EH (cell line): ENCODE measurements at places on chromosomes 4 and X.

DNA sequence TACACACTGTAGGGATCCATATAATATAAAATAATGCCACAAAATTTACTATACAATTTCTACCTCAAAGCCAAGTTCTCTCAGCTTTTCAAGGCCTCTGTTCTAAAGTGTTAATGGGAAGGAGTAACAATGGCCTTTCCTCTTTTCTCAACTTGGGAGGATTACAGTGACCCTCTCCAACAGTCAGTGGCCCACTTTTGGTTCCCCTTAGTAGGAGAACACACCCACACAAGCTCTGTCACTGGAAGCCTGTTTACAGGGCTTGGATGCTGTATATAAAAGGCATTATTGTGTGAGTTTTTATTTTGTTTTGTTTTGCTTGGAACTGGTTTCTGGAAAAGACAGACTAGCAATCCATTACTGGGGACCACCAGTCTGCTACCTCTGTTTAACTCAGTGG lies 1.8 kb downstream of the ARHGEF6 start:
- DNase-seq: no peak

GRCh38 chr4:80265571-80266252 lies 752 bp upstream of the FGF5 start:
- DNase-seq: peak; percentile 89

GRCh38 chr4:7638489-7638888 lies 203.8 kb upstream of the PSAPL1 start:
- DNase-seq: no peak

- no peak for DNase-seq
Measured at GRCh38 chr4:23881052-23881501, 8.8 kb downstream of the PPARGC1A start.

DNA sequence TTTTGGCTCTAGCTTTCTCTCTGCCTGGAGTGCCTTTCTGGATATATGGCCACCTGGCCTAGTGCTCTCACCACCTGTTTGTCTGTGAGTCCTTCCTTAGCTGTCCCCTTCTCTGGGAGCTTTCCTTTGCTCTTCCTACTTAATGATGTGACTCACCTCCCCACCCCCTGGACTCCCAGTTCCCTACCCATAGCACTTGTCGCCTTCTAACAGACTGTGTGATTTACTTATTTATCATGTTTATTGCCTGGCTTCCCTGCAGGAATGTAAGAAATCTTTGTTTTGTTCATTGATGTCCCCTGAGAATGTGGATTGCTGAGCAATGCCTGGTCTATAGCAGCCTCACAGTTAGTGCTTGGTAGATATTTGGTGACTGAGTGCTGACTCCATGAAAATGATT lies 18.9 kb downstream of the ADD1 start:
- DNase-seq: peak; percentile 75

GRCh38 chr4:133390198-133390855 lies 241.2 kb downstream of the PCDH10 start:
- DNase-seq: no peak

DNA sequence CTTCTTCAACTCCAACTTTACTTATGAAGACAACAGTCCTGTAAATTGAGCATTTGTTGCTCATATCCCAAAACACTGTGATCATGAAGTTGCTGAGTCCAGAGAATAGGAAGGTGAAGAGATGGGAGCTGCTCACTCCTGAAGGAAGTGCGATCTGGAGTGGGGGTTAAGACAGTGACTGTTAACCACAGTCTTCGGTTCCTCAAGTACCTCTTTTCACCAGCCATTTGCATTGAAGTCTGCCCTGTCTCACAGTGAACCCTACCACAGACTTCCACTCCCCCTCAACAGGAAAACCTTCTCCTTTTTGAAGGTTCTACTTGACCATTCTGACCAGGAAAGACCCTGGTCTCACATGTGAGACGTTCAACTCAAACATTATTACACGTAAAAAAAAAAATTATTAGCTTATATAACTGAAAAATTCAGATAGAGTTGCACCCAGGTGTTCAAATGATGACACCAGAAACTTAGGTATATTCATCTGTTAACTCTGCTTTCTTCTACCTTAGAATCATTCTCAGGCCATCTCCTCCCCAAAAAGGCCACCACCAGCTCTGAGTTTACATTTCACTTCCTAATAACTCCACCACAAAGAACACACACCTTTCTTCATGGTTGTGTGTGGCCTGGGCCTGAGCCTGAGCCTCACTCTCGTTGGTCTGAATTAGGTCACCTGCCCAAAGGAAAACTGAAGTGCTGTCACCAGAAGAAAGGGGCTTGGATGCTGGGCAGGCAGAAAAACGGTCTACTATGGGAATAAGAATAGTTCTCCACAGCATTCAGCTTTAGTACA lies 199.2 kb downstream of the DCTD start:
- no peak for DNase-seq

DNA sequence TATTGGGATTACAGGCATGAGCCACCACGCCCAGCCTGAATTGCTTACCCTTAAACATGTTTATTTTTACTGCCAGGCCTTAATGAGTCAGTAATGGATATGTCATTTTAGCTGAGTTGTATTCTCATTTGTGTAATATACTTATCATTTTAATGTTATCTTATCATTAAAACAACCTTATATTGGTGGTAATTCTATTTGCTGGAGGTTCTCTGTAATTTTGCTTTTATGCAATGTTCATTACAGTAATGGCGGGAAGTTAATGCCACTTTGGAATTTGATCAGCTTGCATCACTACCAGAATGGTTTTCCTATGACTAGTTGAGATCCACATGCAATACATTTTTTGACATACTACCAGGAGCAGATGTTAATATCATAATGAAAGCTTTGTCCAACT lies 6.3 kb upstream of the PGAM4 start:
- DNase-seq: no peak

DNA sequence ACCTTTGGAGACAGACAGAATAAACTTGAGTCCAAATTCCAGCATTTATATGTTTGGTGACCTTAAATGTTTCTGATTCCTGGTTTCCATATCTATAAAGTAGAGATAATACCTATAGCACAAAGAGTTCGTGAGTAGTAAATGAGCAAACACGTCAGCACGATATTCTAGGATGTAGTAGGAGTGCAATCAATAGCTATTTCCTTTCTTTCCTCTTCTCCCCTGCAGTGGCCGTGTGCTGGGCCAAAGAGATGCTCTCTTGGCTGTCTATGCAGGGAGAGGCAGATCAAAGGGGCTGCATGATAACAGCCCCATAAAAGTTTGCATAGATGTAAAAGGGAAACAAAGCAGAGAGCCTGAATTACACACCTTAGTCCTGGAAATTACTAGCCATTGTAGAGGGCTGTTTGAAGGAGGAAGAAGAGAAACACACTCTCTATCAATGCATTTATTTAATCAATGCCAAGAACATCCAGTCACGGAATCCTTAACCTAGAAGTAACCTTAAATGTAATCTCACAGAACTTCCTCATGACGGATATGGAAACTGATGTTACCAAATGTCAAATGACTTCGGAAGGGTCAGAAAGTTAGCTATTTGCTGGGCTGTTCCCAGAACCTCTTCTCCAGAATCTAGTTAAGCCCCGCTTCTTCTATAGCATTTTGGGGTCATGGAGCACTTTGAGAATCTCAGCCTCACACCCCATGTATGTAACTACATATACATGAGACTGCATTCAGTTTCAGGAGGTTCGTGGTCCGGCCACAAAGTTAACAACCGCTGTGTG lies 35.5 kb upstream of the PLAC8 start:
- no peak for DNase-seq

DNA sequence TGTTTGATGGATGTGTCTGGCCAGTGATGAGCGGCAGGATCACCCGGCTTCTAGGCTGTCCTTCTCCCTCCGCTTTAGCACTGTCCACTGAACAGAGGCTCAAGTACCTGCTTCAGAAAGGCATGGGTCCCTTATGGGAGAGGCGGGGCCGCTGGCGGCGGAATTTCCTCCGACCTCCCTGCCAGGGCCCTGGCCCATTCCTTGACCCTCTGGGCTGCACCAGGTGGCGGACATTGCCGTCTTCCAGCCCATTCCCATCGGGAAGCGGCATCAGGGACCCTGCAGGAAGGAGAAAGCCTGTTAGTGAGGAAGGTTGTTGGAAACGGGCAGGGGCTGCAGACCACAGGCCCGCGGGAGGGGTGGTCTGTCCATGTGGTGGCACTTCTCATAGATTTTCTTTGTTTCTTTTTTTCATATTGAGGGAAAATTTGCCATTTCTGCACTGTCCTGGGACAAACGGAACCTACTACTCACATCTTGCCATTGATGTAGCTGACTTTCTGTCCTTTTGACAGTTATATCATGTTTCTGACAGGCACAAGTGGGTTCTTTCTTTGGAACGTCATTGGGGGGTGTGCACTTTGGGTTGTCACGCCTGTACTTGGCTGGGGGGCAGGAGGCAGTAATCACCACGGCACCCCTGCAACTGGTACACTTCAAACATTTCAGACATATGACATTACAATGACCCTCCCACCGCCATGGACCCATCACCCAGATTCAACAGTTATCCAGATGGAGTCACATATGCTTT lies 6.1 kb downstream of the APLN start:
- DNase-seq: no peak

GRCh38 chr4:141306331-141306730 lies 85.6 kb downstream of the ZNF330 start:
- no peak for DNase-seq

DNA sequence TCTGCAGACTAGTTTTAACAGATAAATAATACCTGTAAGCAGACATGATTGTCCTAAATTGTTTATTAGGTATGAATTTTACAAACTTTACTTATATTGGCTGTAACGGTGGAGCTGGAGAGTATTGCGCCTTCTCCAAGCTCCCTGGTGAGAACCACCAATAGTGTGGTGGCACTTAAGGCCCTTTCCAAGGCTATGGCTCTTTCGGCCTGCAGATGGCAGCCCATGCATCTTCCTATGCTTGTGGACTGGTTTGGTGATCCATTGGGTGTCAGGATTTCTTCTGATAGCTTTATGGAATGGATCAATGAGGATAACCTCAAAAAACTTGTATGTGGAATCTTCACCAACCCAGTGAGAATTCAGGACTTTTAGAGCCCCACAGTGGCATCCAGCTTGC lies 7.8 kb downstream of the LARP1B start:
- peak; percentile 35 for DNase-seq

GRCh38 chr4:153408932-153409331 lies 57.2 kb upstream of the TMEM131L start:
- DNase-seq: no peak

DNA sequence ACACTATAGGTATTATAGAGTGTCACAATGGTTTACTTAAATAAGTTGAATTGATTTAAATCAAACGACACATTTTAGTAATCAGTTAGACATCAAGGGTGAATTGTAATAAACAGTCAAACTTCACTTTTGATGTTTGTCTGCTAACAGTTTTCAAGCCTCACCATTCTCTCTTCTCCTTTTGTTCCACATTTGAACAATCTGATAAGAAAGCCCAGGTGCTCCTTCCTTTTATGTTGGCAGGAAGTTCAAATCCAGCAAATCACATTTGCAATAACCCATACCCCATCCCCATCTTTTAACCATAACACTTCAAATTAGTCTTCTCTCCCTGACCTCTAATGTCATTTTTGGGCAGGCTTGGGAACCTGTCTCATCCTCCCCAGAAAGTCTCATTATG lies 63.4 kb upstream of the GC start:
- DNase-seq: no peak

- no peak for DNase-seq
Measured at GRCh38 chr4:80963051-80963450, 67.5 kb upstream of the BMP3 start.

DNA sequence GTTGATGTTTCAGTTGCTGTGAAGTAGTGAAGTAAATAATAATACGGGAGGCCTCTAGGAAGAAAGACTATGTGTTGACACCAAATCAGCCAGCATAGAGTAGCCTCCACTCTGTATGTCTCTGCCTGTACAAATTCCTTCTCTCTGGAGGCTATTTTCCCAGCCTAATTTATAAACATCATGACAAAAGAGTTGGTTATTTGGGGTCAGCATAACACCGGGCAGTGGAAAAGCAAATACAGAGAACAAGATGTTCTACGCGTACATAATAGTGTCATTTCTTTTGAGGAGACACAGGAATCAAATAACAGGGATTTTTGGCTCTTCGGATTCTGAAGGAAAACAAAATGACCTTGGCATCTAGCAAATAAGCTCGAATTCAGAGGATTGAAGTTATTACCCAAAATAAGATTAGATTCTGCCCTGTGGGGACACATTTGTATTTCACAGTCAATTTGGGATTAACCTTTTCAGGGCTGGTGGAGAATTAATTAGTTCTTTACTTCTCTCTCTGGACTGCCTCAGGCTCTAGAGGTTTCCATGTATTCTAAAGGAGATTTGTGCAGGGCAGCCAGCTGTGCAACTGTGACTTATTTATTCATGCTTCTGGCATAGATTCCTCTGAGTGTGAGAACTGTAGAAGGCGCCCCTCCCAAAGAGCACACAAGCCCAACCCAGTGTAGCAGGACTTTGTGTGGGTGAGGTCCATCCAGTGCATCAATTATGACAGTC lies 14.1 kb upstream of the SYTL4 start:
- peak; percentile 32 for DNase-seq

- DNase-seq: no peak
Measured at GRCh38 chr4:62302710-62303109, 1102.6 kb downstream of the ADGRL3 start.

- DNase-seq: no peak
Measured at GRCh38 chr4:102824398-102824797, 3.0 kb downstream of the UBE2D3 start.

DNA sequence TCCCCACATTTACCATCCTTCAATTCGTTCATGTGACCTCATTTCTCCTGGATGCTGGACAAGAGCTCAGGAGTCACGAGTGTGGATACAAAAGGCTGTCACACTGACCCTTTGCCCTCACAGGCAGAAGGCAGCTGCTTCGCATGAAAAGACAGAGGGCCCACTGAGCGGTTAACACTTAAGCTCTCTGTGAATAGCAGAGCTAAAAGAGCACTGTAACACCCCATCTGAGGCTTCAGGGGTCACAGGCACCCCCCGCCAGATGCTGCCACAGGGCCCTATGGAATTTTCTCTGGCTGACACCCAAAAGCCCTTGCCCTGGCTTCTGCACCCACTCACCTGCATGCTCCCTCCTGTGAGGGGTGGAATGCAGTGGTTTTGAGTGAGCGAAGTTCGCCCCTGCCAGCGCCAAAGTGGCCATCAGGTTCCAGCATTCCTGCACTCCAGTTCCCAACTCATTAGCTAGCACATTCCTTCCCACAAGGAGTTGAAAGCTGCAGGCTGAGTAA lies 360.9 kb downstream of the PPP3CA start:
- DNase-seq: peak; percentile 25

- DNase-seq: no peak
Measured at GRCh38 chrX:131910586-131910985, 112.5 kb upstream of the STK26 start.

- DNase-seq: no peak
Measured at GRCh38 chr4:36313301-36313700, 31.9 kb downstream of the DTHD1 start.
